Stimulated activated CD4-positive, alpha-beta T cell treated with anti-CD3 and anti-CD28 coated beads, TNF-alpha, amount 100 ng/mL, for 24 hours (primary cell): ENCODE measurements at places on chromosomes 12 and 14.

DNA sequence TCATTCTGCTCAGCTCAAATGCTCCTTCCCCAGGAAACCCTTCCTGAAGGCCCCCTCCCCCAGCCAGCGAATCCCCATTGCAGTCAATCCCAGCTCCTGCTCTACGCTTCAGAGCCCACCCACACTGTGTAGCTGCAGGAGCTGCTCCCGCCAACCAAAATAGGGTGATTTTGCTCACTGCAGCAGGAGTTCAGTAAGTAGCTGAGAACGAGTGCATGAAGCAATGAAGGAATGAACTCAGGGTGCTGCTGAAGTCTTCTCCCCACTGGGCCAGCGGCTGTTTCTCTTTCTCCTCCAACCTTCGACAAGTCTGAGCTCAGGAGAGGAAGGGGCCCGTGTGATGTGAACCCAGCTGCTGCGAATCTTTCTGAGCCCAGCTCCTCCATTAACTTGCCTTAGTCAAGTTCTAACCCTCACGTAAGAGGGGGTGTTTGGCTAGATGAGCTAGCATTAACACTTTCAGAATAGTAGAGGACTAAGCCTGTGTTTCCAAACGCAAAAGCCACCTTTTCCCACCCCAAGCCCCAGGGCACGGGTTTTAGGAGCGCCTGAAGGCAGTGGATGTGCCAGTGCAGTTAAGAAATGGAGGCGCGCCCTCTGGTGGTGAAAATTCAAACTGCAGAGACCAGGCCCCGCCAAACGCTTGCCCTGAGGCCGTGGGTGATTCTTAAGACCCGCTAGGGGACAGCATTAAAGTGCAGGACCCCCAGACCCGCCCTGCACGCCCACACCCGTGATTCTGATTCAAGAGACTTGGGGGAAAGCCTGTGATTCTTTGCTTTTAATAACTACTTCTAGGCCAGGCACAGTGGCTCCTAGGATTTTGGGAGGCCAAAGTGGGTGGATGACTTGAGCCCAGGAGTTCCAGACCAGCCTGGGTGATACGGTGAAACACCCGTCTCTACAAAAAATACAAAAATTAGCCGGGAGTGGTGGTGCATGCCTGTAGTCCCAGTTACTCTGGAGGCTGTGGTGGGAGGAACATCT, 11.9 kb upstream of the SERPINA4 start:
- DNase-seq = peak; percentile 34

- no peak for DNase-seq
These were observed 15.8 kb upstream of the VPS33A start for GRCh38 chr12:122282061-122282460.

GRCh38 chr14:37061697-37062096, 110.7 kb downstream of the SLC25A21 start:
- DNase-seq = no peak

DNA sequence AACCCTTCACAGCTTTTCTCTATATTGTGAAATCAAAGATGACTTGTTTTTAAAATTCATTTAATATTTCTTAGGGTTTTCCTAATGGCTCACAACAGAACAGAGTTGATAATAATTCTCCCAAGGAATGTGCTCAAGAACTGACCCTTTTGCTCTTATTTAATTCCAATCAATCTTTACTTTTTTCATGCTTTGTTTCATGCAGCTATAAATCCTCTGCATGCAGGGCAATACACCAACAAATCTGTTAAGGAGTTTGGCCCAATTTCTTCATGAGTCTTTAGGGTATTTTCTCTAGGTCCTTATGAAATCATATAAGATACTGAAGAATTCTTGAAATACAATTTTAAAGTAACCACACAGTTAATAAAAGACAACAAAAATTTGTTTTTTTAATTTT, 264.2 kb downstream of the SLC6A15 start:
- no peak for DNase-seq

- DNase-seq = no peak
These were observed 70.8 kb downstream of the WNK1 start for GRCh38 chr12:823028-823698.

DNA sequence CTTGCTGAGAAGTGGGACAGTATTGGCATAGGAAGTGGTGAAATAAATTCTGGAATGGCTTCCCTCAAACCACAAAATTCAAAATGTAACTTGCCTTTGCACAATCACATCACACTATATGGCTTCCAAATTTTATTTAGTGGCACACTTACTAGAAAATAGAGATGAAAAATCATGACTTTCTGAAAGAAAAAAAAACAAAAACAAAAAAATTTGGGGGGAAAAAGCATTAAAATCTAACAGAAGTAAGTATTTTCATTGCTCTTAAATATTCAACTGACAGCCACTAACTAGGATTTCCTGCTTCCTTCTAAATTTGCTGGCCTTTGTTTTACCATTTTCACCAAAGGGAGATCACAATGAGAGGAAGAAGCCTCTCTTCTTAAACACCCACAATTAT, 23.0 kb downstream of the ATF7 start:
- DNase-seq = no peak
